ENCODE measurements at places on chromosomes 7 and 10.
A peak's percentile ranks its signal among the peaks of the same experiment; 100 is the strongest.

GRCh38 chr10:99828464-99828863 lies 46.0 kb downstream of the ABCC2 start:
- no peak for DNase-seq

- peak; percentile 43 for DNase-seq
These were observed 68.5 kb downstream of the AP3M1 start for GRCh38 chr10:74081941-74082718.

- DNase-seq = no peak
These were observed 32.6 kb upstream of the CHCHD3 start for GRCh38 chr7:133114519-133114918.

DNA sequence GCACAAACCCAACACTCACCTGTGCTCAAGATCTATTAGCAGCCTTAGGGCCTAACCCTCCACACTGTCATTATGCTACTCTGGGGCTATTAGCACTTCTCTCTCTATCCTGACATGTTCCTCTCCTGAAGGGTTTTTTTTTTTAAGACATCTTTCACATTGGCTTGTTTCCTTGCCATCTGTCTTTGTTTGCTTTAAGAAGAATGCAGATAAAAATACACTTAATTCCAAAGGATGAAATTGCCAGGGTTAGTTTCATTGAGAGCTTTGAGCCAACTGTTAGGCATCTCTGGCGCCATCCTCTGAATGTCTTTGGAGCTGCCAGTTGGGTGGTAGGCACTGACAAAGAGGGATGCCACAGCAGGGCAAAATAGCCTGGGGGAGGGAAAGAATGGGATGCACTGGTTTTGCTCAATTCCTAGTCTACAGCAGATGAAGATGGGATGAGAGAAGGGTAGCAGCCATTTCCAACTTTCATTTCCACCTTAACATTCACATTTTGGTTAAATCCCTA lies 399.2 kb downstream of the SORCS1 start:
- no peak for DNase-seq

GRCh38 chr7:36650766-36651312 lies 73.5 kb downstream of the AOAH start:
- DNase-seq = no peak

GRCh38 chr7:55440040-55440690 lies 75.0 kb downstream of the LANCL2 start:
- peak; percentile 43 for DNase-seq

GRCh38 chr10:50358925-50359687 lies 107.8 kb upstream of the ASAH2 start:
- no peak for DNase-seq

DNA sequence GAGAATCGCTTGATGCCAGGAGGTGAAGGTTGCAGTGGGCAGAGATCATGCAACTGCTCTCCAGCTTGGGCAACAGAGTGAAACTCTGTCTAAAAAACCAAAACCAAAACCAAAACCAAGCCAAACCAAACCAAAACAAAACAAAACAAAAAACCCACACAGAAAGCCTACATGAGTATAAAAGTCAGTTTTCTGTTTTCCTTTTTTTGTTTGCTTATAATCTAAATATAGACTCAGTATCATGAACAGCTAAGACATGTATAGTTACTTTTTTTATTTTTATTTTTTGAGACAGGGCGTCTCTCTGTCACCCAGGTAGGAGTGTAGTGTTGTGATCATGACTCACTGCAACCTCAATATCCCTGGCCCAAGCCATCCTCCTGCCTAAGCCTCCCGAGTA lies 16.8 kb upstream of the MTPN start:
- DNase-seq = peak; percentile 68

- no peak for DNase-seq
These were observed 15.9 kb downstream of the KPNA7 start for GRCh38 chr7:99191869-99192596.

DNA sequence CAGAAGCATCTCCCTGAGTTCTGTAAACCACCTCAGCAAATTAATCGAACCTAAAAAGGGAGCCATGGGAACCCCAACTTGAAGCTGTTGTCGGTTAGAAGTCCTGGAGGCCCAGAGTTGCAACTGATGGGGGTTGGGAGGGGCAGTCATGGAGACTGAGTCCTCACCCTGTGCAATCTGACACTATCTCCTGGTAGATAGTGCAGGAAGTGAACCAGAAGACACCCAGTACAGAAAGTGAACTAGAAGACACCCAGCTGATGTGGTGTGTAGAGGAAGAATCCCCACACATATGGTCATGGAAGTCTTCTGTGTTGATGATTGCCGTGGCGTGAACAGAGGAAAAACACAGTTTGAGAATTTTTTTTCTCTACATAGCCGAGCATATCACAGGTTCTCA lies 58.8 kb upstream of the SRRM3 start:
- DNase-seq = peak; percentile 80

- no peak for DNase-seq
These were observed 108.9 kb downstream of the GRID1 start for GRCh38 chr10:86257683-86258082.

DNA sequence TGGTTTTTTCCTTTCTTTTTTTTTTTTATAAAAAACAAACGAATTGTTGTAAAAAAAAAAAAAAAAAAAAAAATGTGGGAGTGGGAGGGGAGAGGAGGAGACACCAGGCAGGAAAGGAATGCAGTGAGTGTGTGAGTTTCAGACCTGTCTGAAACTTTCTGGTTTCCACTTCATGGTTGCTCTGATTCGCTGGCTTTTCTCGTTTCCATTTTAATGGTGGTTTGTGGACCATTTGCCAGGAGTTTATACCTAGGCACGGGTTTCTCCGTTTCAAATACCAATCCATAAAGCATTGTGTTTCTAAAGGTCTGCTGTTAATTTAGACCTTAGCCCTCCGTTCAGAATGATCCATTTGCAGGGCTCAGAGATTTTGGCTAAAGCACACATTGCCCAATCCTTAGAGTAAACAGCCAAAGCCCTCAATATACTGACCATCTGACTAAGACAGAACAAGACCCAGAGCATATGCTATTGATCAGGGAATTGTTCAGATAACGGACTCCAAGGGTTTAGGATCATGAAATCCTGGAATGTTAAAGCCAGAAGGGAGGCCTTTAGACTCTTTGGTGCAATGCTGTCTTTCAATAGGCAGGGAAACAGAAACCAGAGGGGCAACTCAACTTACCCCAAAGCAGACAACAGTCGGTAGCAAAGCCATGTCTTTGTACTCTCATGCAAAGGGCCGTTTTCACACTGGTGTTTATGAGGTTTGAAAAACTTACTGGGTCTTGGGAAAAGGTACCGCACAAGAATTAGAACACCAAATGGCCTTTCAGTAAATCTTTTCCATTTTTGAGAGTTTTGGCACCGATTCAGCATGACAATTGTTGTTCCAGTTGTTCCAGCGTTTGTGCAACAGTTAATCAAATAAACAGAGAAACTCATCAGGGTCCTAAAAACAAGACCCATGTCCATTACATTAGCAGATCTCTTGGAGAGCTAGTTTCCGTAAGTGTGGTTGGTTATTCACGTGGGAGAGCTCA lies 94.3 kb upstream of the AGBL3 start:
- no peak for DNase-seq

DNA sequence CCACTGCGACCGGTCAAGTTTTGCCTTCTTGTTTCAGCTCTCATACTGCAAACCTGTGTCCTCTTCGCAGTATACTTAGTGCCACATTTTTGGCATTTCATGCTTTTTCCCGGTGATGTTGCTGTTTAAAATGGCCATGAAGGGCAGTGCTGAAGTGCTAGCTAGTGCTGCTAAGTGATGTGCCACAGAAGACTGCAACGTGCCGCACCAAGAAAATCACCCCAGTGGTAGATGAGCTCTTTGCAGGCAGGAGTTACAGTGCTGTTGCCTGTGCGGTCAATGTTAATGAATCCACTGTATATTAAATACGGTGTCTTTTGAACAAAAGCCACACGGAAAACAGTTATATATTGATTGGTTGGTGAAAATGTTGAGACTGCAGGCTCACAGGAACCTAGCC lies 120.3 kb downstream of the ANLN start:
- DNase-seq = no peak

- no peak for DNase-seq
These were observed 409.9 kb downstream of the GALNT17 start for GRCh38 chr7:71541707-71542353.

DNA sequence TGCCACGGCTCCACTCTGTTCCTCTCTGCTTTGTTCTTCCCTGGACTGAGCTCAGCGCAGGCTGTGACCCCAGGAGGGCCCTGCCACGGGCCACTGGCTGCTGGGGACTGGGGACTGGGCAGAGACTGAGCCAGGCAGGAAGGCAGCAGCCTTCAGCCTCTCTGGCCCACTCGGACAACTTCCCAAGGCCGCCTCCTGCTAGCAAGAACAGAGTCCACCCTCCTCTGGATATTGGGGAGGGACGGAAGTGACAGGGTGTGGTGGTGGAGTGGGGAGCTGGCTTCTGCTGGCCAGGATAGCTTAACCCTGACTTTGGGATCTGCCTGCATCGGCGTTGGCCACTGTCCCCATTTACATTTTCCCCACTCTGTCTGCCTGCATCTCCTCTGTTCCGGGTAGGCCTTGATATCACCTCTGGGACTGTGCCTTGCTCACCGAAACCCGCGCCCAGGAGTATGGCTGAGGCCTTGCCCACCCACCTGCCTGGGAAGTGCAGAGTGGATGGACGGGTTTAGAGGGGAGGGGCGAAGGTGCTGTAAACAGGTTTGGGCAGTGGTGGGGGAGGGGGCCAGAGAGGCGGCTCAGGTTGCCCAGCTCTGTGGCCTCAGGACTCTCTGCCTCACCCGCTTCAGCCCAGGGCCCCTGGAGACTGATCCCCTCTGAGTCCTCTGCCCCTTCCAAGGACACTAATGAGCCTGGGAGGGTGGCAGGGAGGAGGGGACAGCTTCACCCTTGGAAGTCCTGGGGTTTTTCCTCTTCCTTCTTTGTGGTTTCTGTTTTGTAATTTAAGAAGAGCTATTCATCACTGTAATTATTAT lies 1.2 kb downstream of the CLDN4 start:
- DNase-seq = no peak

DNA sequence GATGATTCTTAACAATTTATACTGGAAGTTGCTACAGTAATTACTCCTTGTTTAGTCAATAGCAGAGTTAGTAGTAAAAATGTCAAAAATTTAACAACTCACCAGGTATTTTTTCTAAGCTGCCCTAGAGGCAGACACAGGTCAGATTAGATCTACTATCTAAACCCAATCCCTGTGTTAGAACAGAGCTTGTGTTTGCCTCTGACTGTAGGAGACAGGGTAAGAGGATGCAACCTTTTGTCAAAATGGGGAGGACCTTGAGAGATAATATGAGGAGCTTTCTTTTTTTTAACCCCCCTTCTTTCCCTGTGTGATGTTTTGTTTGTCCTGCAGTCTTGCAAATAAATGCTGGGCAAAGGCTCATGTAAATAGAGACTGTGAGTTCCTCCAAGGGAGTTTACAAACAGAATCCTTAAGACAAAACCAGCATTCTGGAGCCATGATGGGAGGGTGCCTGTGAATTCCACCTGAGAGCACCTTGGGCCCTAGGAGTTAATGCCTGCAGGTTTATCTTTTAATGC lies 353.1 kb downstream of the GATA3 start:
- DNase-seq = no peak

DNA sequence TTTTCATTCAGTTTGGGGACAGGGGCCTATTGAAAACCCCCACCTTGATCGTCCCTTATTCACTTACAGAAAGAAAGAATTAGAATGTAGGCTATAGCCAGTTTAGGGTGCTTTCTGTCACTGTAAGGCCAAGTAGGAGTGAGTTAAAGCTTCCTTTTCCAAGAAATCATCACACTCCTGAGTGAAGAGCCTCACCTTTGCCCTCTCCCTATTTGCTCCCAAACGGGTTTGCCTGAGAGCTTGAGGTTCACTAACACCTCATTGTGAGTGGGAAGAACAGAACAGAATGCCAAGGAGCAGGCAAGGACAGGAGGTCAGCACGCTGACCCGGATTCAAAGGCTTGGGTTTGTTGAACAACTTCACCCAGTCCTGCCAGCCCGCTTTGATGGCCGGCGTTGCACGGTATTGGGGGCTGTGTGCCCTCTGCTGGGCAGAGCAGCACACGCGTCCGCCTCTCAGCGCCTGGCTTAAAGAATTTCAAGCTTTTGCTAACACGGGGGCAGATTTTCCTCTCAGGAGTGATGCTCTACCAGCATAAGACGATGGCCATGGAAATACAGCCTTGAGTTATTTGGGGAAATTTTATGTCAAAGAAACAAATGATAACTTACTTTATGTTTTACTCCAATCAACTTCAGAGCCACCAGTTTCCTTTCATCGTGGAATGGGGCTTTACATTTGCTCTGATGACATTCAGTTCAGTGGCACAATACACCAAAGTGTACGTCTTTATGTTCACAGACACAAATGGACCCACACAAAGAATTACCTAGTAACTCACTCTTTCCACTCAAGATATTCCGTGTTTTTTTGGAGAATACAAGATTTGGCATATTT lies 470.0 kb downstream of the SUGCT start:
- peak; percentile 58 for DNase-seq

- DNase-seq = no peak
These were observed 77.5 kb upstream of the CACUL1 start for GRCh38 chr10:118832241-118832651.

DNA sequence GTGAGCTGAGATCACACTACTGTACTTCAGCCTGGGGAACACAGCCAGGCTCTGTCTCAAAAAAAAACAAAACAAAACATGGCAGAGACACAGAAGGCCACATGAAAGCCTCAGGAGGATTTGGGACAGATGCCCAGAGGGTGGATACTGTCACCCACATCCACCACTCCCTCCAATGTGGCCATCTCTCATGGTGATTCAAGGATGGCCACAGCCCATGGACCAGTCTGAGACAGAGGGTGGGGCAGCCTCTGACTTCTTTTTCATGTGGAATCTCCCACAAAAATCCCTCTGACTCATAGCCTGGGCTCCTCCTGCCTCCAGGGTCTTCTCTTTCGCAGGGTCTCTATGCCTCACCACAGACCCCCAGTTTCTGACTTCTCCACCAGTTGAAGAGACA lies 59.0 kb upstream of the GTF2I start:
- DNase-seq = no peak

- DNase-seq = no peak
These were observed 45.7 kb downstream of the PARP12 start for GRCh38 chr7:140017034-140017433.

DNA sequence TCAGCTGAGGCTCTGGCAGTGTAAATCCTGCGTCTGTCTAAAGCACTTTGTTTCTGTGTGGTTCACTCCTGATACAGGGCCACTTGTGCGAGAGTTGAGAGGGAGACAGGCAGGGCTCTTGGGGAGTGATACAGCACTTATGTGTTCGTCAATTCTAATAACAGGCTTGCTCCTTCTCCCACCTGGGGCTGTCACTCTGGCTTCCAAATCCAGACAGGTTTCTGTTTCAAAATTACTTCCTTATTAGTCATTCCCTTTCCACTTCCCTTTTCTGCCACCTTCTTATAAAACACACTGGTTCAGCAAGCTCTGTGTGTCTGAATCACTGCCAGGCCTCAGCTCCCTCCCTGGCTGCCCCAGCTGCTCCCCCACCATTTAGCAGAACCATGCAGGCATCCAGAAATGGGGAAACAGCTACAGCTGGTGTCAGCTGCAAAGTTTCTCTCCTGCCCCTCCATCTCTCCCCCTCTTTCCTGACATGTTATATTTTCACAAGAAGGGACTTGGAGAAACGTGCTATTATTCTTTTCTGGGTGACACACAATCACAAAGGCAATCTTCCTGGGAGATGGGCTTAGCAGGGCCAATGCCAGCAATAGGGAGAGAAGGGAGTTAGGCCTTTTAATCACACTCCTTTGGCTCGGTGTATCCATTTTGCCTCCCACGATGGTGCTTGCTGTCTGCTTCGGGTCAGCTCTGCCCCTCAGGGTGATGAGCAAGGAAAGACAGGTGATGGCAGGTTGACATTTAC lies 58.4 kb upstream of the ZNRF2 start:
- no peak for DNase-seq

- DNase-seq = peak; percentile 59
These were observed 32.5 kb downstream of the TRUB1 start for GRCh38 chr10:114970515-114970914.

Measured in activated CD4-positive, alpha-beta T cell treated with anti-CD3 and anti-CD28 coated beads, Interleukin-2, amount 10 ng/mL, durations not matched to agents 24 days and 14 days (primary cell).